Stimulated activated CD8-positive, alpha-beta memory T cell treated with anti-CD3 and anti-CD28 coated beads, Interleukin-15, amount 100 ng/mL, for 24 hours (primary cell): ENCODE measurements at places on chromosomes 6 and 20.

- no peak for DNase-seq
Measured at GRCh38 chr20:49028684-49029083, 17.4 kb upstream of the CSE1L start.

DNA sequence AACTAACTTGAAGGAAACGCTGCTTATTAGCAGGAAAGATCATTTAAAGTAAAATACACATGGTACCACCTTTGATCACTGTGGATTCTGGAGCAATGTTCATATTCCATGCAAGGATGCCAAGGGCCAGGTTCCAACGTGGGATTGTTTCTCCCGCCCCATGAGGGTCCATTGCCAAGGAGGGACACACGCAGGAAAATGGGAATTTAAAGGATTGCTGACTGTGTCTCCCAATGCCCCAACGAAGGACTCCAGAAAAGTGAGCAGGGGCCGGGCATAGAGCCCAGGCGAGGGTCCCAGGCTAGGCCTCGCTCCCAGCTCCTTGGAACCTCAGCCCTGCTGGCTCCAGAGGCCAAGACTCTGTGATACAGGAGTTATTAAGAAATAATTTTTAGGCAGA lies 111.2 kb downstream of the DACT2 start:
- no peak for DNase-seq

DNA sequence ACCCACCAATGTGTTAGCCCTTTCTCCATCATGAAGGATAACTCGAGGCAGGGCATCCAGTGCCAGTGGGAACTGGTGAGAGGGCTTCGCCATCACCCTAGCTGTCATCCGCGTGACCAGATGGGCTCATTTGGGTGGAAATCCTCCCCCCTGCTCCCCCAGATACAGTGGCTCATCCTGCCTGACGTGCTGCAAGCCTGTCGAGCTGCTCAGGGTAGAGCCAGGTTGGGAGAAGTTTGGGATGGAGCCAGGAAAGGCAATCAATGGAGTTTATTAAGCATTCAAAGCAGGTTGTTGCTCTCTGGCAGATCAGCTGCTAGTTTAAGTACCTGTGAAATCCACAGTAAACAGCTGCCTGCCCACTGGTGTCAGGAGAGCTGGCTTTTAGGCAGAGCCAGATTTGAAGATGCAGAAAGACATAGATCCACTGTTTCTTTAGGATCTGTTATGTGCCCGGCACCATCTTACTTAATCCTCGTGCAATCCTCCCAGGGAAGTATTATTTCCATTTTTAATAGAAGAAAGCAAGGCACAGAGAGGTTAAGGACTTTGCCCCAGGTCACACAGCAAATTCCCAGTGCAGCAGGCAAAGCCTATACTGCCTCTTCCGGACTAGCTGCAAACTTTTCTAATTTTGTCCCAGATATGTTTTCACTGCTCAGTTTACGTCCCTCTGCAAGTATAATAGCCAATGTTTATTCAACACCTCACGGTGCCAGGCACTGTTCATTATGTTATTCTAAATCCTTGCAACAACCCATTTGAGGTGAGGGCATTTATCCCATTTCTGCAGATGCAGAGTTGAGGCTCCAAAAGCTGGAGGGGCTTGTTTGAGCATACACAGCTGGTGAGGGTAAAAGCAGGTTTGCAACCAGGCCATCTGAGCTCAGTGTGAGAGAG lies 54.1 kb upstream of the KCNG1 start:
- DNase-seq: no peak

- DNase-seq: no peak
Measured at GRCh38 chr6:170596426-170596825, 12.0 kb upstream of the PDCD2 start.

GRCh38 chr6:14903176-14904038 lies 342.5 kb upstream of the JARID2 start:
- no peak for DNase-seq

DNA sequence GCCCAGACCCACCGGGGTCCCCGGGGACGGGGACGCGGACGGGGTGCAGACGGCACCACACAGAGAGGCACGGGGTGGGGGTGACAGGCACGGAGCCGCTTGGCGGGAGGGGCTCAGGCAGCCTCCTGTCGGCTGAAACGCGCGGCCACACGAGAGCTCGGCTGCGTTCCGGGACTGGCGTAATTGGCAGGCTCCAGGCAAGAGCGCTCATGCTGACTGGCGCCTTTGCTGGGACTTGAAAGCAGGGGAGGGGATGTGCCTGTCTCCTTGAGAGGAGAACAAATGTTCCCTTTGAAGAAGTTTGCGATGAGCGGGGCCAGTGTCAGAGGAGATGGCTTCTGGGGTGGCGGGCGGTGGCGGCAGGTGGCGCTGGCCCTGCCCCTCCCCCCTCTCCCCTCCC lies 25.8 kb downstream of the BHLHE23 start:
- DNase-seq: no peak

GRCh38 chr20:41063442-41063841 lies 34.8 kb downstream of the TOP1 start:
- no peak for DNase-seq

DNA sequence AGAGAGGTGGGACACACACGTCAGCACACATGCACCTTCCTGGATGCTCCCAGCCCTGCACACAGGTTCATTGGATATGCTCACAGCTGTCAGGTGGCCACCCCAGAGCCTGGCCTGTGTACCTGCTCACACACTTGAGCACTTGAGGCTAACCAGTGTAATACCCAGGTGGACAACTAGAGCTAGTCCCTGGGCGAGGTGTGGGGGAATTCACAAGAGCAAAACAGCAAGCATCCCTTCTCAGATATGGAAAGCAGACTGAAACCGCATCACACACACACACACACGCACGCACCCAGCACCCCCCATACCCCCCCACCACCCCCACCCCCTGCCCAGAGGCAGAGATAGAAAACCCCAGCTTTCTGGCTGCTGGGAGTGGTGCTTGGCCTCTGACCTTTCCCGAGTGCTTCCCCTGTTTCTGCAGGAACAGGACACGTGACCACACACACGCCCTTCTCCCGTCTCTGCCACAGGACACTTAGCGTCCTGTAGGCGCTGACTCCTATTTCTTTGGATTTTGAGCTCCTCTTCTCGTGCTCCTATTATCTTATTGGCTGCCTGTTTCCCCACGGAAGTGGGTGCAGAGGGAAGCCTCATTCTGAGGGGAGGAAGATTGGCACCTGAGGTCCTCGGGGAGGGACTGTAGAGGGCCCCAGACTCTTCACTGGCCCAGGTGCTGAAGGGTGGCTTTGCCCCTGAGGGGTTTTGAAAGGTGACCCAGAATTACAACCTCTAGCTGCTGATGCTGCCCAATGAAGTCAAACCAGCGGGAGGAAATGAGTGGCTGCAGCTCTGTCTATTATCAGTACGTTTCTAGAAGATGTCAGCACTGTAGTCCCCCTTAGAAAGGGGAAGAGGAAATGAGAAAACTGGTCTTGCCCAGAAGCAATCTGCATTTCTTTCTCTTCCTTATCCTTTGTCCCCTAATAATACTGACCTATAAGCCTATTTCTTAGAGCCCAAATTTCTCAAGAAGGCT lies 65.8 kb downstream of the SYTL3 start:
- no peak for DNase-seq

- no peak for DNase-seq
Measured at GRCh38 chr6:14540810-14541540, 423.4 kb downstream of the CD83 start.

- no peak for DNase-seq
Measured at GRCh38 chr6:121008553-121008952, 325.7 kb downstream of the TBC1D32 start.
